ENCODE measurements at places on chromosomes 12 and 14. TPM values are rescaled to one million over a fixed set of nuclear protein-coding genes. Genes with fewer than 3 reads are reported as not detected.

DNA sequence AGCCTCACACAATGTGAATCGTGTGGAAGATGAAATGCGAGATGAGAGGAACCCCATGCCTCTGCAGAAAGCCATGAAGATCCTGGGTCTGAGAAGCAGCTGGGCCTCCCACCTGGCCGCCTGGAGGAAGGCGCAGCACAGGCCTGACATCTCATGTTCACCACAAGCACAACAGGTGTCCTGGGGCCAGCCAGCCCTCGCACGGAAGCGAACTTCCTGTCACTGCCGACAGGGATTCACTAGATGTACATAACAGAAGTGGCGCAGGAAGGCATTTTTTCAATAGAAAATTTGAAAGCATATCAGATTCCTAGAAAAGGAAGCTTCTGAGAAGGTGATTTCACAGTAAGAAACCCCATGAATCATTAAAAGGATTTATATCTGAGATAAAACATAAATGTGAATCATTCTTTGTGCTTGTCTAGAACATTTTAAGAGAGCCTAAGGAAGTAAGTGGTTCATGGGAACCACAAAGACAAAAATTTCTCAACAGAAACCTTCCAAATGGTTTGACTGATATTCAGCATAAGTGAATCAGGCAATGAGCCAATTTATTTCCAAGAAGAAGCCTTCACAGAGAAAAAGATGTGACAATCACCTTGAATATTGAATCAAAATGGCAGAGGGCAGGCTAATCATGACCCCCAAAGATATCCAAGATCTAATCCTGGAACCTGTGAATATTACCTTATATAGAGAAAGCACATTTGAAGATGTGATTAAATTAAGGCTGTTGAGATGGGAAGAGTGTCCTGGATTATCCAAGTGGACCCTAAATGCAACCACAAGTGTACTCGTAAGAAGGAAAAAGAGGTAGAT lies 311.9 kb downstream of the DUSP6 start:
- peak; percentile 33 for DNase-seq

GRCh38 chr12:109864916-109865315 lies 15.4 kb downstream of the GLTP start:
- DNase-seq: no peak

GRCh38 chr14:59848671-59849070 lies 21.9 kb downstream of the RTN1 start:
- DNase-seq: no peak

DNA sequence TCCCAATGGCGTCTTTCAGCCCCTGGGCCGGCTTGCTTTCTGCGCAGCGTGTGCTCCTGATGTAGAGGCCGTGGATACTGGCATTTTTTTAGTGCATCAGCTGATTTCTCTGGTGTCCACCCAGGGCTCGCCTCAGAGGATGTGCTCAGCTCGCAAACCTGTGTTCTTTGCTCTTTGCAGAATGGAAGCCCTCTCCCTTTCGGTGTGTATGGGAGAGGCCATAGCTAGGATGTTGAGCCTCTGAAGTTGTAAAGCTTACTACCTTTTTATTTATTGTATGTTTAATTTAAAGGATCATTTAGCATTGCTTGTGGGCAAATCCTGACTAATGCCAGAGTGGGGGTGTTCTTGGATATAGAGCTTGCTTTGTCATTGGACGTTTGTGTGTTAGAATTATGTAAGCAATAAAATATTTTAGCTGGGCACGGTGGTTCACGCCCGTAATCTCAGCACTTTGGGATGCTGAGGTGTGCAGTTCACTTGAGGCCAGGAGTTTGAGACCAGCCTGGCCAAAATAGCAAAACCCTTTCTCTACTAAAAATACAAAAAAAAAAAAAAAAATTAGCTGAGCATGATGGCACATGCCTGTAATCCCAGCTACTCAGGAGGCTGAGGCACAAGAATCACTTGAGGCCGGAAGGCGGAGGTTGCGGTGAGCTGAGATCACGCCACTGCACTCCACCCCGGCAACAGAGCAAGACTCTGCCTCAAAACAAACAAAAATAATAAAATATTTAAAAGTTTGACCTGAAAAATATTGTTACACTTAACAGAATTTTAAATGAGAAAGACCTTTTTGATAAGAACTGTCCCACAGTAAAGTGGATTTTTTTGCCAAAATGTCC lies 52.6 kb upstream of the MMP17 start:
- DNase-seq: no peak

- peak; percentile 57 for DNase-seq
These were observed 55.6 kb upstream of the PPP2R5C start for GRCh38 chr14:101705733-101706508.

DNA sequence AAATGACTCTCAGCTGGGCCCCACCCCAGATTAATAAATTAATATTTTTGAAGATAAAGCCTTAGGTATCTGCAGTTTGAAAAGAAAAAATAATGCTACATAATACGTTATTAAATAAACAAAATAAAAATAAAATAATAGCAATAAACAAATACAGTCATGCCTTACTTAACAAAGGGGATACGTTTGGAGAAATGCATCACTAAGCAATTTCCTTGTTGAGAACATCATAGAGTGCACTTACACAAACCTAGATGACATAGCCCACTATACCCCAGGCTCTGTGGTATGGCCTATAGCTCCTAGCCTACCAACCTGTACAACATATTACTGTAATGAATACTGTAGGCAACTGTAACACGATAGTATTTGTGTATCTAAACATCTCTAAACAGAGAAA lies 7.1 kb upstream of the EGLN3 start:
- no peak for DNase-seq

DNA sequence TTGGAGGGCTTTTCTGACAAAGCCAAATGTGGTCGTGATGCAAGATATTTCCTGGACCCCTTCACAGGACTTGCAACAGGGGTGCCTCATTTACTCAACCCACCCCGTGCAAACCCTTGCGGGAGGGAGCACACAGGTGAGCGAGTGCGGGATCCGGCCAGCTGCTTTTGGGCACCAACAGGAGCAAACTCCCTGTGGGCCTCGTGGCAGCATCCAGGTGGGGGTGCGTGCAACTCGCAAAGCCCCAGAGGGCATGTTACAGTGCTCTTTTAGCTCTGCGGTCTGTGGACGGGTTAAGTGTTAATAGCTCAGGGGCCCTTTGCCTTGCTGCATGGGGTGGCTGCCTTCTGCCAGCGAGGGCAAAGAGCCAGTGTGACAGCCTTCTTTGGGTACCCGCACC lies 707.6 kb upstream of the MDGA2 start:
- DNase-seq: no peak

GRCh38 chr12:52865090-52865944 lies 16.5 kb upstream of the KRT78 start:
- peak; percentile 89 for DNase-seq

DNA sequence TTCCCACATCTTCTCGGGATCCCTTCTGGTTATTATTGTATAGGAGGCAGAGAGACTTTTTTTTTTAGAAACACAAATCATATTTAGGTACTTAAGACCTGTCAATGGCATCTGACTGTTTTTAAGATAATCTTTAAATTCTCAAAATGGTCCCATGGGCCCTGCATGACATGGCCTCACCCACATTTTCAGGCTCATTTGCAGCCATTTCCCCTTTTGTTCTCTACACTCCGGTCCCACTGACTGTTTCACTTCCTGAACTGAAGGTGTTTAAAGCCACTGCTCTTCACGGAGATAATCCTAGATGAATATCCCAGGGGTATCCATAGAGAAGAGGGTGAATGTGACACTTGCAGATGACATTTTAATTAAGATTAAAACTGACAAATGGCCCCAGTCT lies 12.3 kb upstream of the C12orf71 start:
- DNase-seq: no peak

DNA sequence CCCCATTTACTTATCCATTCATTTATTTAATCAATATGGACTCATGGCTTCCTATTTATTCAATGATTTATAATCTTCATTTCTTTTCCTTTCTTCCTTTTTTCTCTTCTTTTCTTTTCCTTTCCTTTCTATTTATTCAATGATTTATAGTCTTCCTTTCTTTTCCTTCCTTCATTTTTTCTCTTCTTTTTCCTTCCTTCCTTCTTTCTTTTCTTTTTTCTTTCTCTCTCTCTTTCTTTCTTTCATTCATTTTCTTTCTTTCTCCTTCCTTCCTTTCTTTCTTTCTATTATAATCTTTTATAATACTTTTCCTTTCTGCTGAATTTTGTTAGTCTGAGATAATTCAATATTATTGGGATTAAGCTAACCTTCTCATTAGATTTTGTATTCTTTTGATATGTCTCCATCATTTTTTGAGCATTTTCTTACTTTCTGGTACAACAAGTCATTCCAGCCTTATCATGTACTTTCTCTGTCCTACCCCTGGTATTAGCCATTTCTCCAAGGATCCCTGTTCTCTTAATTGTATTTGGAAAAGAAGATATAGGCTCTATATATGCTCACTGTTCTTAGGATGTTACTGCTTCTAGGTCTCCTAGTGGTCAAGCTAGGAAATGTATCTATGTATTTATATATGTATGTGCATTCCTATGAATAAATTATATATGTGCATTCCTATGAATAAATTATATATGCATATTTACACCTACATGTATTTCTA lies 12.1 kb downstream of the LACRT start:
- no peak for DNase-seq

GRCh38 chr14:72737560-72737943 lies 156.3 kb downstream of the DPF3 start:
- no peak for DNase-seq

DNA sequence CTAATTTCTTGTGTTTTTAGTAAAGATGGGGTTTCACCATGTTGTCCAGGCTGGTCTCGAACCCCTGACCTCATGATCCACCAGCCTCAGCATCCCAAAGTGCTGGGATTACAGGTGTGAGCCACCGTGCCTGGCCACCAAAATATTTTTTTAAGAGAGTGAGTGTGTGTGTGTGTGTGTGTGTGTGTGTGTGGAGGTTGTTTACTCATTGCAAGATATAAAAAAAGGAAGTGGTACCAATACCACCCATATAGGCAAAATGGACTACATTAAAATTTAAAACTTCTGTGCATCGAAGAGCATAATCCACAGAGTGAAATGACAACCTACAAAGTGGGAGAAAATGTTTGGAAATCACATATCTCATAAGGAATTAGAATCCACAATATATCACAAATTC lies 15.5 kb upstream of the CLEC2A start:
- no peak for DNase-seq

GRCh38 chr14:34053666-34054065 lies 102.8 kb upstream of the EGLN3 start:
- no peak for DNase-seq

- no peak for DNase-seq
These were observed 58.3 kb downstream of the SMOC1 start for GRCh38 chr14:69937367-69938081.

- no peak for DNase-seq
These were observed 284.4 kb upstream of the CRY1 start for GRCh38 chr12:107377596-107378385.

DNA sequence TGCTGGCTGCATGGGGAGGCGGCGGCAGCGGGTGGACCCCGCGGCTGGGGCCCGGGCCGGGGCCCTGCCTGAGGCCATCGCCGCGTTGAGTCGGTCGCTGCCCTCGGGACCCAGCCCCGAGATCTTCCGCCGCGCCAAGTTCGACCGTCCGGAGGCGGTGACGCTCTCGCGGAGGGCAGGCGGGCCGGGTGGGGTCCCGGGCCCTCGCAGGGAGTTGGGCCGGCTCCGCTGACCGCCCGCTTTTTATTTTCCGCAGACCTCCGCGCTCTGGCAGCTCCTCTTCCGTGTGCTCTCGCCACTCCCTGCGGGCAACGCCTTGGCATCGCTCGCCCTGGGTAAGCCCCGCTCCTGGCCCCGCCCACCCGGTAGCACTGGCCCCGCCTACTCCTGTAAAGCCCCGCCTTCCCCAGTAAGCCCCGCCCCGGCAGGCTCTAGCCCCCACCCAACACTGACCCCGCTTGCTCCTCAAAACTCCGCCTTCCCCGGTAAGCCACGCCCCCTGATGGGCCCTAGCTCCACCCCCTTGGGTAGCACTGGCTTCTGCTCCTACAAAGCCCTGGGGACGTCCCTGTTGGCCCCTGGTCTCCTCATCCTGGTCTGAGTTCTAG lies 424 bp downstream of the TEDC1 start:
- peak; percentile 82 for DNase-seq

DNA sequence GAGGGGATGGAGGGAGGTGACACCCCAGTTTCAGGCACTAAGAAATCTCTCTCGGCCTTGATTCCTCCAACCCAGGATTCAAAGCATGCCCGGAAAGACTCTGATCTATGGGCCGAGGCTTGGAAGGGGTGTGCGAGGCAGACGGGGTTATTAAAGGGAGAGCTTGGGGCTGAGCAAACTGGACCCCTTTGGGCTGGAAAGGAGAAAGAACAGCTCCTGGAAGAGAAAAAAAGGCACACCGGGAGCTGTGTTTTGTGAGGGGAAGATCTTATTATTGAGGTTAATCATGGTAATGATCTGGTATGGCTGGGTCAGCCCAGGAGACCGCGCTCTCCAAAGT lies 5.7 kb upstream of the HOXC4 start:
- no peak for DNase-seq

GRCh38 chr12:62256408-62257096 lies 3.7 kb upstream of the USP15 start:
- DNase-seq: peak; percentile 46

GRCh38 chr14:99436247-99437180 lies 44.1 kb downstream of the SETD3 start:
- DNase-seq: no peak

DNA sequence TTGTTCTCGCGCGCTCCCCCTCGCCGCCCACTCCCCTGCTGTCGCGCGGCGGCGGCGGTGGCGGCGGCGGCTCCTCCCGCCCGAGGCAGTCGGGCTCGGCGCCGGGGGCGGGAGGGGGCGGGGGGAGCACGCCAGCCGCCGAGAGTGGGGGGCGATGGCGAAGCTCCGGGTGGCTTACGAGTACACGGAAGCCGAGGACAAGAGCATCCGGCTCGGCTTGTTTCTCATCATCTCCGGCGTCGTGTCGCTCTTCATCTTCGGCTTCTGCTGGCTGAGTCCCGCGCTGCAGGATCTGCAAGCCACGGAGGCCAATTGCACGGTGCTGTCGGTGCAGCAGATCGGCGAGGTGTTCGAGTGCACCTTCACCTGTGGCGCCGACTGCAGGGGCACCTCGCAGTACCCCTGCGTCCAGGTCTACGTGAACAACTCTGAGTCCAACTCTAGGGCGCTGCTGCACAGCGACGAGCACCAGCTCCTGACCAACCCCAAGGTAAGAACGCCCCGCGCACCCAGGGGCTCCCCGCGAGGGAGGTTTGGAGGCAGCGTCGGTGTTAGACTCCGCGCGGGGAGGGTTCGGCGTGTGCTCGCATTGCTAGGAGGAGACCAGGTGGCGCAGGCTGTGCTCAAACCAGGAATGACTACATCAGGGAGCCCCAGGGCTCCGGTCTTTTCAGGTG lies 629 bp downstream of the KCNMB4 start:
- DNase-seq: peak; percentile 80

GRCh38 chr12:74043343-74043742 lies 494.3 kb upstream of the ATXN7L3B start:
- peak; percentile 24 for DNase-seq

SLC4A8 gene
- total RNA-seq: 9.0 TPM

RNFT2 gene
- total RNA-seq: 0.43 TPM

SYCP3 gene
- total RNA-seq: not detected

DBX2 gene
- total RNA-seq: not detected

MEG3 gene
- 124 TPM for total RNA-seq

TBC1D30 gene
- 41.1 TPM for total RNA-seq

MMP17 gene
- total RNA-seq: 1.8 TPM

All from stomach (tissue), 19 donors.